ENCODE measurements at places on chromosomes 12 and 14. TPM values are rescaled to one million over a fixed set of nuclear protein-coding genes. Genes with fewer than 3 reads are reported as not detected.

The DDX11 gene
- 37.6 TPM for polyA plus RNA-seq

The VDR gene
- 0.62 TPM for polyA plus RNA-seq

The RPS6KL1 gene
- 10.7 TPM for polyA plus RNA-seq

The ADAMTS20 gene
- 0.48 TPM for polyA plus RNA-seq

GRCh38 chr14:86012461-86012860 is 482.5 kb downstream of the FLRT2 start:
- no peak for DNase-seq

- DNase-seq, result no peak
These were observed 3.0 kb upstream of the DHRS4 start for GRCh38 chr14:23950411-23951135.

GRCh38 chr14:67674139-67674479 is 323 bp downstream of the VTI1B start:
- DNase-seq, result peak; percentile 52

DNA sequence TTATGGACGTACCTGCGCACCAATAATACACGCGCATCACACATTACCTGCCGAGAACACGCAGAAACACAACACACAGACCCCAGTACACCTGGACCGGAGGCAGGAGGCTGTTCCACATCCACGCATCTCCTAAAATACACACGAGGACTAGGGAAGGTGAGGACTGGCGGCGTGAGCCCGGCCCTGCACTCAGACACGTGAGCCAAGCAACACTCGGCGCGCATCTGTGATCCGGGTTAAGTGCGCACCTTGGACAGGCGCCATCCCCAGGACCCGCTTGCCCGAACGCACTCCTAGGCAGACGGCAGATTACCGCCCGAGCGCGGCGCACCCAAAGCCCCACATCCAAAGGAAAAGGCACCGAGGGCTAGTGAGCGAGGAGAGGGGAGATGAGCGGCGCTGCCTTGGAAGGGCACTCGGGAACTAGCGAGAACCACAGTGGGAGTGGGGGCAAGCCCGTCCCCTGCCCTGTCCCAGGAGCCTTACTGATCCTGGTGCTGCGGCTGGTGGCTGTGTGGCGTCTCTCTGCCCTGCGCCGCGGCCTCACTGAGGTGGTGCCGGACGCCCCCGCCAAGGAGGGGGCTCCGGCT is 417 bp downstream of the GLS2 start:
- DNase-seq, result peak; percentile 48

DNA sequence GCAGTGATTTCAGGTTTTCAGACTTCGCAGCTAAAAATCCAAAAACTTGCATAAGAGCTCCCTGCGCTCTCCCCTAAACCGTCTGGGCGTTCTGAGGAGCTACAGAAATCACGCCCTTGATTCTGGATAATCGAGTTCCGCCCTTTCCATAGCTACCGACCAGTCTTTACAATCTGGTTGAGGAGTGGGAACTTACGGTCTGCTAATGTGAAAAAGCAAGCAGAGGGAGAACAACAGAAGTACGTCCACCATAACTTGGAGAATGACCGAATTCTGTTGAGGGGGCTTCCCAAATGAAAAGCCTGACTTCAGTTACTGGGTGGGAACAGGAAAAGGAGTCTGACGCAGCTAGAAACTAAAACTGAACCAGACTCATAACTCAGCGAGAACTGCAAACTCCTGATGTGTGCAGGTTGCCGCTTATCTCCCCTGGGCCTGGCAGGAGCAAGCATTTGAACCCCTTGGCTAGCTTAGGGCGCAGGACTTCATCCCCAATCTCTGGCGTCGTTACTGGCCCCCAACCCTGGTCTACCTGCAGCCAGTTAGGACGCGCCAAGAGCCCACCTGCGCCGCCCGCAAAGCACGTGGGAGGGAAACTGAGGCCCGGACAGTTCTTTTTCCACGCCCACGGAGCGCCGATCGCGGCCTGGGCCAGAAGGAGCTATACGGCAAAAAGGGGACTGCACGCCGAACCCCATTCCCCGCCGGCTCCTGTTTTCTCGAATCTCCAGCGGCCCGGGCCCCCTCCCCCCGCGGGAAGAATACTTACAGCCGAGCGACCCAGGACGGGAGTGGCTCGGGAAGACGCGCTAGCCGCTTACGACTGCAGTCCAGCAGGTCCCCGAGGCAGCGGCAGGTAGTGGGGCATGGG is 838 bp downstream of the LRIG3 start:
- DNase-seq, result peak; percentile 61

DNA sequence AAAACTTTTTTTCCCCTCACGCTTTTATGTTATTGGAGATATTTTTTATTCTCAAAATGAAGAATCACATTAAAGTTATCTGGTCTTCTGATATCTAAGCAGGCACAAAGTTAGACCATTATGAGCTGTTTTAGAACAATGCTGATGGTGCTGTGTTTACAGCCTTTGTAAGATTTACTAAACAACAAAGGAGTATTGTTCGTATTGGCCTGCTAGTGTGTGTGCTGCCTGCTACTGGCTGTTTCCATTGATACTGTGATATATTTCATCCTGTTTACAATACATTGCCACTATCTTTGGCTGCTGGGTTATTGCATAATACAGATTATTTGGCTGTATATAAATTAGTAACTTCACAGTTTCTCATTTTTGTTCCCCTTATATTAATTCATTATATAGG is 220.8 kb downstream of the ITPR2 start:
- DNase-seq, result no peak

DNA sequence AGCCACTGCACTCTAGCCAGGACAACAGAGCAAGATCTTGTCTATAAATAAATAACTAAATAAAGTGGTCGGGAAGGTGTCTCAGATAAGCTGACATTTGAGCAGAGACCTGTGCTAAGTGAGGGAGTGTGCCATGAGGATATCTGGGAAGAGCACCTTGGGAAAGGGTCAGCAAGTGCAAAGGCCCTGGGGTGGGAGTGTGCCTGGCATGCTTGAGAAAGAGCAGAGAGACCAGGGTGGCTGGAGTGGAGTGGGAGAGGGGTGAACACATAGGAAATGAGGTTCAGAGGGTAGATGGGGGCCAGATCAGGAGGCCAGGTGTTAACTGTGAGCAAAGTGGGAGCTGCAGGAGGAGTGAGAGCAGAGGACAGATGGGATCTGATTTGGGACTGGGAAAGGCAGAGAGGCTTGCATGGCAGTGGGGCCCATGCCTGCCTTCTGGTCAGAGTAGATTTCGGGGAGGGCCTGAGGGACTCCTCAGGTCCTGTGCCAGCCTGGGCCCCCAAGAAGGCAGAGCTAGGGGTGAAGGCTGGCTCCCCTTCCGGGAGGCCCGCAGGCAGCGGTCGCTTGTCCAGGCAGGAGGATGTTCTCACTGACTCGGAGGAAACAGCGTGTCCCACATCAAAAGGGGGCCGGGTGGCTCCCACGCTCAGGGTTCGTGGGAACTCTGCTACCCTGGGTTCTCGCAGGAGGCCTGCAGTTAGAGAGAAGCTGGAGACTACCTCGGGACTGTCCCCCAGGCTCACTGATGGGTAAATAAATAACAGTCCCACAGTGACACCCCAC is 32.6 kb downstream of the DTX1 start:
- no peak for DNase-seq

Measured in muscle of back (tissue), 13 donors.